Mesothelial cell of epicardium (in vitro differentiated cells): ENCODE measurements at places on chromosomes 4 and X.

- DNase-seq = no peak
Measured at GRCh38 chr4:73850261-73850970, 2.7 kb upstream of the PF4V1 start.

GRCh38 chr4:70936200-70936787, 34.1 kb downstream of the MOB1B start:
- DNase-seq = no peak

- no peak for DNase-seq
Measured at GRCh38 chr4:123120473-123120872, 198.1 kb upstream of the NUDT6 start.

GRCh38 chrX:46959985-46960700, 47.9 kb downstream of the JADE3 start:
- DNase-seq = no peak

DNA sequence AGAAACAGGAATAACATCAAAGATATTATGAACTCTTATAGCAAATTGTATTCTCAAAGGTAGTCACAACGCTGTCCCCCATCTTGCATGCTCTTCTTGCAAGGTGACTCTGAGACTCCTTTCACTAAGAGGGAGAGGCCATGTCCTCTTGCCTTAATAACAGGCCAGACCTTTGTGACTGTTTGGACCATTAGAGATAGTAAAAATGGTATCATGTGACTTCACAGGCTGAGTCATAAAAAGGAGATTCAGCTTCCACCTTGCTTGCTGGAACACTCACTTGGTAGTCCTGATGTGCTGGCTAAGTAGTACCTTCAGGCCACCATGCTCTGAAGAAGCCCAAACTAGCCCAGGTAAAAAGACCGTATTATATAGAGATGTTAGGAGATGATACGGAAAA, 143.8 kb downstream of the FBXW7 start:
- DNase-seq = no peak

DNA sequence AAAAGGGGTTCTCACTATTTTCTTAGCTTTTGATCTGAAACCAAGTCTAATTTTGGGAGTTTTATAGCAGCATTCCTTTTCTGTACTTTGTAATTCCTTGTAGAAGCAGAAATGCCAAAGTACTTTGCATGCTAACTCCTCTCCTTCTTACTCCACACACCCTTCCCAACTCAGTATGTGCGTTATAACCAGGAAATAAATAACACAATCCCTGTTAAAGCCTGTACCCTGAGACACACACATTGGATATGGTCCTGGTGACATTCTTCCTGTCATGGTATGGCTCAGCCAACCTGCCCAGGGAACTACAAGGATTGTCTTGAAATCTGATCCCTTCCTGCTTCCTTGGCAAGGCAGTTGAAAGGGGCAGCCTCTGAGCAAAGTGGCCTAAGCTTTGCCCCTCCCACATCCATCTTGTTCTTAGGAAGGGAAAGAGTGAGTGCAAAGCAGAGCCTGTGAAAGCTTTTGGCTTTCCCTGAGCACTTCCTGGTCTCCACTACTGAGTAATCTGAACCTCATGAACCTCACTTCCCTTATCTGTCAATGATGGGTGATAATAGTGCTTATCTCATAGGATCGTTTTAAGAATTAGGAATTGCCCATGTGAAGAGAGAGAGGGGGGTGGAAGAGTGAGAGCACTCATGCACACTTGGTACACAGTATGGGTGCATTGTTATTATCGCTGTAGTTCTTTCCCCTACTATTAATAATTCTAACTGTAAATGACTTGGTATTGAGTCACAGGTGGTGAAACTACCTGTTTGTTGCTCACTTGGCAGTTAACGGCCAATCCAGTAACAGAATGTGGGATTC, 109.3 kb downstream of the AFF2 start:
- DNase-seq = no peak
